ENCODE measurements at places on chromosomes 3 and 15.

DNA sequence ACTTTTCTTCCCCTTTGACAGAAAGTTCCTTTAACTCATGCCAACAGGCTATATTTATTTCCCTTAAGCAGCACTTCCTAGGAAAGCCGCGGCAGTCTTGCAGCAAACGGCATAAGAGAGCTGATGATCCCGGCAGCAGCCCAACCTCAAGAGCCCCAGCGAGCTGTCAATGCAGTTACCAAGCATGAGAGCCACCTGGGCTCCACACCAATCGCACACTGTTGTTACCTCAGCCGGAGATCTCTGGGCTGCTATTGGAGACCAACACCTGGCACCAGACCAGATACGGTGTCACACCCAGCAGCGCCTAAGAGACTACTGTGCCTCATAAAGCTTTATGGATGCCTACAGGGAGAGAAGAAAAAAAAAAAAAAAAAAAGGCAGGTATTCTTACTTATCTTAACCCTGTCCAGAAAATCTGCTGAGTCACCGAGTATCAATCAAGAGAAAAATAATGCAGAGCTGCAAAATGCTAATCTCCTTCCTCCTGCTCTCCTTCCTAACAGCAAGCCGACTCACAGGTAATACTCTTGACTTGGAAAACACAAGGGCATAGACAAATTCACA, 11.7 kb downstream of the ABCC5 start:
- H3K4me1 ChIP-seq, result peaks cover 9% of the 10 kb centered on the region
- H3K27me3 ChIP-seq, result no peaks in the 10 kb centered on the region
- peak overlapping the region; percentile 76 for H3K27ac ChIP-seq
- no peaks in the 10 kb centered on the region for H3K36me3 ChIP-seq

DNA sequence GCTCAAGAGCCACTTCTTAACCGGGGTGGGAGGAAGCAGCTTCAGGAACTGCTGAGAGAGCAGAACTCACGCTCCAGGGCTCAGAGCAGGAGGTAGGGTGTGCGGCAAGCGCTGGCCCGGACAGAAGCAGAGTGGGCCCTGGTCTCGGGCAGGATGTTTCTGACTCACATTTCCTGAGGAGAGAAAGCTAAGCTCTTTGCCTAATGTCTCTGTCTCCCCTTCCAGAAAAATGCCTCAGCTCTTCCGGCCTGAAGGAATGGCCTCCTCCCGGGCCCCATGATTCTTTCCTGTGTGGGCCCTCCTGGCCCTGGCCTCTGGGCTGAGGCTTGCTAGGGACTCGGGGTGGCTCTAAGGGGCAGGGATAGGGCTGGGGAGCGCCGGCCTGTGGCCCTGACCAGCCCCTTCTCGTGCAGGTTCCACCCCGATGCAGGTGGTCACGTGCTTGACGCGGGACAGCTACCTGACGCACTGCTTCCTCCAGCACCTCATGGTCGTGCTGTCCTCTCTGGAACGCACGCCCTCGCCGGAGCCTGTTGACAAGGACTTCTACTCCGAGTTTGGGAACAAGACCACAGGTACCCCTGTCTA, 4.1 kb upstream of the STAB1 start:
- H3K4me3 ChIP-seq, result no peak overlapping the region
- 0 out of 2 replicates have a peak, but pooled peaks cover 1% of the 10 kb centered on the region for H3K36me3 ChIP-seq
- H3K27me3 ChIP-seq, result no peaks in the 10 kb centered on the region

DNA sequence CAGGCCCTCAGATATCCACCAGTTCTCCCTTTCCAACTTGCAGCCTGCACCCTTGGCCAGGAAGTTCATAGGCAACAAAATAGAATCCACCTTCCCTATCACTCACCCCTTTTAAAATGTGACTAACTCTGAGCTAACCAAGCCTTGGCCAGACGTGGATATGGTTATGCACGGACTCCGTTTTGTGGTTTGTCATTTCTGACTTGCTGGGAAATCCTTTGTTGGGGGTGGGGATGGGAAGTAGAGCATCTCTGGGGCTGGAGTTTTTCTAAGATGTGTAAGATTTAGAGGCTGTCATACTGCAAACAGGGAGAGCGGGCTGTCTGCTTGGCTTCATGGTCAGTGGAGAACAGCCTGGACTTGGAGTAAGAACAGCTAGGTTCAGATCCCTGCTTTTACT, 62.6 kb downstream of the SMAD3 start:
- H3K36me3 ChIP-seq, result no peaks in the 10 kb centered on the region
- peaks cover 51% of the 10 kb centered on the region for H3K4me1 ChIP-seq
- no peak for DNase-seq
- no peak overlapping the region for H3K27ac ChIP-seq
- no peaks in the 10 kb centered on the region for H3K27me3 ChIP-seq
- no peak overlapping the region for H3K4me3 ChIP-seq

- no peaks in the 10 kb centered on the region for H3K27me3 ChIP-seq
- no peak for DNase-seq
- no peaks in the 10 kb centered on the region for H3K36me3 ChIP-seq
- H3K27ac ChIP-seq, result no peak overlapping the region
- no peak overlapping the region for H3K4me3 ChIP-seq
These were observed 144.7 kb upstream of the ANKRD28 start for GRCh38 chr3:15942462-15942861.

DNA sequence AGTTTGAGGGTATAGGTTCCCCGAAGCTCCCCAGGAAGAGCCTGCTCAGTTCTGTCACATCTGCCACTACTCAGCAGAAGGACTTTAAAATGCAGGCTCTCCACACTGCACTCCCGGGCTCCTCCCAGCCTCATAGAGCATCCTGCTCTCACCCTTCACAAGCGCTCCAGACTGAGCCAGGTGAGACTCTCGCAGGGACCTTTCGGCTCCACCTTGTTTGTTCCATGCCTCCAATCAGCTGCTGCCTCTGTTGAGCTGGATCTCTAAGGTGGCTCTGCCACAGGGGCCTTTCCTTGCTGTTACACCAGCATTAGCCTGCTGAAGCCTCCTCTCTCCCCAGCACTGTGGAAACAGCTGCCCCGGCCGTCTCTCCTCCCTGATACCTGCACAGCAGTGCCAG, 56.1 kb downstream of the SLCO3A1 start:
- H3K36me3 ChIP-seq, result no peaks in the 10 kb centered on the region
- H3K4me3 ChIP-seq, result no peak overlapping the region
- no peaks in the 10 kb centered on the region for H3K27me3 ChIP-seq
- H3K27ac ChIP-seq, result no peak overlapping the region

- DNase-seq, result no peak
- H3K27ac ChIP-seq, result no peak overlapping the region
- peaks cover 4% of the 10 kb centered on the region for H3K36me3 ChIP-seq
These were observed 78.2 kb upstream of the UMPS start for GRCh38 chr3:124652009-124652408.

DNA sequence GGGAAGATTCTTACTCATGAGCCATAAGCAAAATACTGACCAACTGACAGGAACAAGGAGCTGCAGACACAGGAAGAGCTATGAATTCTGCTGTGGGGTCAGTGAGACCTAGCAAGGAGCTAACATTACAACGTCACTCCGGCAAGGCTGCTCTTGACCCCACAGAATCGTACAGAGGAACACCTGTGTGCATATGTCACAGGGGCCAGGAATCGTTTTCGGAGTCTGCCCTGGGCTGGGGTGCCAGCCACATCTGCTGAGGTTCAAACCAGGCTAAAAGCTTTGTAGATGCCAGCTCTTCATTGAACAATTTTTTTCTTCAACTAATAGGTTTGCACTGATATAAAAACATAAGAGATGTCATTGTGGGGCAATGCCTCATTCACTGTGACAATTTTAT, 82.6 kb downstream of the LRRK1 start:
- no peak for DNase-seq
- no peak overlapping the region for H3K4me3 ChIP-seq
- no peaks in the 10 kb centered on the region for H3K27me3 ChIP-seq

GRCh38 chr3:71186801-71187200, 396.7 kb downstream of the FOXP1 start:
- no peaks in the 10 kb centered on the region for H3K36me3 ChIP-seq
- H3K27me3 ChIP-seq, result no peaks in the 10 kb centered on the region
- H3K4me1 ChIP-seq, result peaks cover 44% of the 10 kb centered on the region
- H3K4me3 ChIP-seq, result no peak overlapping the region
- DNase-seq, result no peak
- no peak overlapping the region for H3K27ac ChIP-seq
